ENCODE measurements at places on chromosomes 2 and 18.

- no peak for DNase-seq
Observed at GRCh38 chr2:239065537-239065936, 217.7 kb downstream of the TWIST2 start.

GRCh38 chr18:8989017-8989416 lies 113.5 kb upstream of the NDUFV2 start:
- no peak for DNase-seq

DNA sequence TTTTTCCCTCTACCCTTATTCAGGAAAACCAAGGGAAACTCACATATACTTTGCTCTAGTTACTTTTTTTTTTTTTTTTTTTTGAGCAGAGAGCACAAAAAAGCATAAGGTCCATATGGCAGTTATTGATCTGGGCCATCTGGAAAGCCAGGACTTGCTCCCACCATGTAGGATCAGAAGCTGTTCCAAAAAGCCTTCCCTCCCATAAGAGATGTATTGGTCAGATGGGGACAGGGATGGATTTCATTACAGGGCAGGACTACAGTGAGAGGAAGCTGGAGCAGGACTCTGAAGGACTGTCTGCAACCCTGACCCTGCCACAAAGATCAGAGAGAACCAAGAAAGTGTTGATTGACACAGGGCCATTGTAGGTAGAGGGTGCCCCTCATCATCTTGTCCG lies 57.3 kb downstream of the NRP2 start:
- no peak for DNase-seq

- no peak for DNase-seq
Observed at GRCh38 chr2:147937744-147938349, 82.7 kb downstream of the ORC4 start.

DNA sequence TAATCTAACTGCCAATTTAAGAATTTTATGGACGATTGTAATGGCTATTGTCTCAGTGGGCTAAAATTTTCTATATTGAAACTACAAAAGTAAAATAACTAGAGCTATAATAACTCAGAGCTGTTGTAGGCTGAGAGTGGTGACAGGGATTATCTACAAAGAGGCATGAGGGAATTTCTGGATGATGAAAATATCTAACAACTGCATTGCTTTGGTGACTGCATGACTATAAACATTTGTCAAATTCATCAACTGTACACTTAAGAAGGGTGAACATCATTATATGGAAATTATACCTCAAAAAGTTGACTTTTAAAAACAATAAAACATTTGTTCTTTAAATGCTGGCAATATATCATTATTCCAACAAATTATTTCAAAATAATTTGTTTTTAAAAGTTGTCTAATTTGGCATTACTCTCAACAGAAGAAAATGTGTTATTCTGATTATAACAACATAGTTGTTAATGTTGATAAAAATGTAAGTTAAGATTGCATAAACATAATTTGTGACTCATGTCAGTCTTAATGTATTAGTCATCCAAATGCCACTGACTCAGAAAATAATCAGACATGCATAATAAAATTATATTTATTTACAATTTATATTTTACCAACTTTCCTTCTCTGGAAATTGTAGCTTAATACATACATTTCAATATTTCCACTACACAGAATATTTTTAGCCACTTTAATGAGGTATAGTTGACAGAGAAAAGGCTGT lies 865.1 kb upstream of the VRK2 start:
- no peak for DNase-seq

DNA sequence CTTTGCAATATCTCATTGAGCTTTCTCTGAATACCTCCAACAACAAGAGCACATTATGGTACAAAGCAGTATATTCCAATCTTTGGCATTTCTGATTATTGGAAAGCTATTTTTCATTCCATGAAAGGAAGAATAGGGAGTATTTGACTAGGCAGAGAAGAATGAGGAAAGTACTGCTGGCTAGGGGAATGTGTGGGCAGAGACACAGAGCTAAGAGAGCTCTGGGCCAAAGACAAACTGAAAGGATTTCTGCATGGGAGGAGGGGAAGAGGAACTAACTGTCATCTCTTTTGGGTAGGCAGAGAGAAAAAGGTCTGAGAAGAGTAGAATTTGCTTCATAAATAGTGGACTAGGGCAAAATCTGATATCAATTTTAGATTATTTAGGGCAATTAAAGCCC lies 150.8 kb downstream of the CCDC85A start:
- no peak for DNase-seq

- no peak for DNase-seq
Observed at GRCh38 chr2:111145103-111145760, 24.5 kb downstream of the BCL2L11 start.
